Small intestine (tissue), 16 donors: ENCODE measurements at places on chromosomes 16 and 17.
A peak's percentile ranks its signal among the peaks of the same experiment; 100 is the strongest.

DNA sequence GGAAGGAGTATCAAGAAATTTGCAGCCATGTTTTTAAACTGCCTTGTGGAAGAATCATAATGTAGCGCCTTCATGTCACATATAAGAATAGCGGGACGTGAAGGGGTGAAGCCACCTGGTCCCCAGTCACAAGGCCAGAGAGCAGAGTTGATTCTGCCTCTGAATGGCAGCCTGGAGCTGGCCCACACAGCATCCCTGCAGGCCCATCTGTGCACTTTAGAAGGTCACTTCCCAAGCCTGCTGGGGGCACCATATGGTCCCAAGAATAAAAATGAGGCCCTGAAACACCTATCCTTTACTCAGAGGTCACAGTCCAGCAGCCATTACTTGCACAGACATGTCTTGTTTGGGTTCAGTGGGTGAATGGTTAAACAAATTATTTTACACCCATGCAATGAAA is 15.0 kb downstream of the CD300E start:
- no peak for DNase-seq

DNA sequence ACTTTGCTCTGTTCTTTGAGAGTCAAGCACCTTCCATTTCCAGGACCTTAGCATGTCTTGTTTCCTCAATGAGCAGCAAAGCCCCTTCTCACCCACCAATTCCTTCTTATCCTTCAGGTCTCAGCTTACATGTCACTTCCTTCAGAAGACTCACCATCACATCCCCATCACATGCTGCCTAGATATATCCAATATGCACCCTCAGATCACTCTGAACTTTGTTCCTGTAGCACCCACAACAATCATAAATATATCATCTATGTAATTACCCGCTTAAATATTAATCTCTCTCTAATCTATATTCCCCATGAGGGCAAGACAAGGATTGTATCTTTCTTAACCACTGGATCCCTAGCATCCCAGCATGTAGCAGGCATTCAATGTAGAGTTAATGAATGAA is 30.4 kb downstream of the KANSL1 start:
- DNase-seq = peak; percentile 72

- DNase-seq = no peak
These were observed 380.3 kb downstream of the SEC14L1 start for GRCh38 chr17:77521076-77521475.

- DNase-seq = no peak
These were observed 24.9 kb downstream of the FBXO31 start for GRCh38 chr16:87358696-87359095.
